ENCODE measurements at places on chromosomes 12 and 14. TPM values are rescaled to one million over a fixed set of nuclear protein-coding genes. Genes with fewer than 3 reads are reported as not detected.

FAM181A gene
- total RNA-seq: not detected

AQP6 gene
- total RNA-seq: not detected

SIX1 gene
- 0.30 TPM for total RNA-seq

KLHDC1 gene
- 0.84 TPM for total RNA-seq

GSG1 gene
- not detected for total RNA-seq

IL22 gene
- not detected for total RNA-seq

HHIPL1 gene
- total RNA-seq: 4.7 TPM

RASSF8 gene
- total RNA-seq: 55.3 TPM

FOXN4 gene
- total RNA-seq: not detected

CD163 gene
- not detected for total RNA-seq

GLIPR1L1 gene
- total RNA-seq: not detected

KCNH3 gene
- not detected for total RNA-seq

KRT72 gene
- total RNA-seq: not detected

AJUBA gene
- 44.1 TPM for total RNA-seq

DLK1 gene
- not detected for total RNA-seq

CISTR gene
- not detected for total RNA-seq

SCNN1A gene
- total RNA-seq: 0.87 TPM

STAC3 gene
- not detected for total RNA-seq

FLVCR2 gene
- 2.7 TPM for total RNA-seq

CIT gene
- total RNA-seq: 23.2 TPM

MIP gene
- not detected for total RNA-seq

CNTN1 gene
- not detected for total RNA-seq

CHD8 gene
- 34.9 TPM for total RNA-seq

RIPK3 gene
- 2.3 TPM for total RNA-seq

PLD4 gene
- not detected for total RNA-seq

TCL1A gene
- not detected for total RNA-seq

TROAP gene
- total RNA-seq: 26.0 TPM

SLC2A13 gene
- 2.9 TPM for total RNA-seq

SERPINA12 gene
- total RNA-seq: not detected

KRT82 gene
- not detected for total RNA-seq

RAP1B gene
- total RNA-seq: 318 TPM

ACRBP gene
- 0.27 TPM for total RNA-seq

LRRC10 gene
- not detected for total RNA-seq

P2RX2 gene
- not detected for total RNA-seq

KCNMB4 gene
- under 0.01 TPM for total RNA-seq

SLC4A8 gene
- total RNA-seq: 1.2 TPM

LPAR5 gene
- not detected for total RNA-seq

PGF gene
- total RNA-seq: 92.6 TPM

ARHGAP9 gene
- not detected for total RNA-seq

PRR13 gene
- total RNA-seq: 76.1 TPM

FGFR1OP2 gene
- total RNA-seq: 67.6 TPM

EPYC gene
- not detected for total RNA-seq

NINJ2 gene
- total RNA-seq: 5.7 TPM

RNASE2 gene
- not detected for total RNA-seq

TRIP11 gene
- total RNA-seq: 13.6 TPM

PAX9 gene
- total RNA-seq: not detected

AQP5 gene
- total RNA-seq: not detected

COL2A1 gene
- total RNA-seq: not detected

PRB2 gene
- not detected for total RNA-seq

LBHD2 gene
- not detected for total RNA-seq

Measured in mammary microvascular endothelial cell (primary cell).